ENCODE measurements at places on chromosomes 6 and 20.

- DNase-seq = peak; percentile 15
Measured at GRCh38 chr6:48560408-48560807, 449.4 kb upstream of the PTCHD4 start.

- no peak for DNase-seq
Measured at GRCh38 chr6:161238081-161238480, 35.8 kb downstream of the AGPAT4 start.

DNA sequence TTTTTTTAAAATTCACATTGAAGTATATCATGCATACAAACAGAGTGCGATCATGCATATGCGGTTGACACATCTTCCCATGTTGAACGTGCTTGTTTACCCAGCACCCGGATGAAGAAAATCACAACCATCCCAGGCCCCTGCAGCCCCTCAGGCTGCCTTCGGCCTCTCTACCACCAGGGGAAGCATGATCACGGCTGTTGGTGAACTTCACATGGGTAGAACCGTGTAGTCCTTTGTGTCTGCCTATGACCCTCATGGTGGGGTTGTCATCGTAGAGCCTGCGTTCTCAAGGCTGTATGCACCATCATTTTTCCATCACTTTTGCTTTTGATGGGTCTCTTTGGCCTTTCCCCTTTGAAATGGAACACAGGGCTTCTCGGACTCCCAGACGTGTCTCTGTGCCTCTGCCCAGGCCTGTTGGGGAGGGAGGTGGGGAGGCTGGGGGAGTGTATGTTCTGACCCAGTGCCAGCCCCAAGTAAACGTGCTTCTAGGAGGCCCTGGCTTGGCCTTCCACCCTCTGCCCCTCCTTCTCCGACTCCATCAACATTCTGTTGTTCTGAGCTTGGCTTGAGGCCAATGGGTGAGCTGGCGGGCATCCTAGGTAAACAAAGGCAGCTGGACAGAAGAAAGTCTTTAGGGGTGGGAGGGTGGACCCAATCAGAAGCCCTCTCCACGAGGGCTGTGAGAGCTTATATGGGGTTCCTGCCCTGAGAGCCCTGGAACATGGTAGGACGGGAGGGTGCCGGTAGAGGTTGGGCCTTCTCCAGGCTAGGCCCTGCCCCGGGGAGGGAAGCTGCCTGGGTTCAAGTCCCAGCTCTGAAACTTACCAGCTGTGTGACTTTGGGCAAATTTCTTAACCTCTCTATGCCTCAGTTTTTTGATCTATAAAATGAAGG is 39.7 kb downstream of the TGM2 start:
- no peak for DNase-seq

- no peak for DNase-seq
Measured at GRCh38 chr6:37473364-37474095, 26.2 kb downstream of the CCDC167 start.

GRCh38 chr20:9367746-9368145 is 146.6 kb upstream of the LAMP5 start:
- DNase-seq = no peak

- no peak for DNase-seq
Measured at GRCh38 chr20:17287503-17287902, 60.7 kb downstream of the PCSK2 start.

DNA sequence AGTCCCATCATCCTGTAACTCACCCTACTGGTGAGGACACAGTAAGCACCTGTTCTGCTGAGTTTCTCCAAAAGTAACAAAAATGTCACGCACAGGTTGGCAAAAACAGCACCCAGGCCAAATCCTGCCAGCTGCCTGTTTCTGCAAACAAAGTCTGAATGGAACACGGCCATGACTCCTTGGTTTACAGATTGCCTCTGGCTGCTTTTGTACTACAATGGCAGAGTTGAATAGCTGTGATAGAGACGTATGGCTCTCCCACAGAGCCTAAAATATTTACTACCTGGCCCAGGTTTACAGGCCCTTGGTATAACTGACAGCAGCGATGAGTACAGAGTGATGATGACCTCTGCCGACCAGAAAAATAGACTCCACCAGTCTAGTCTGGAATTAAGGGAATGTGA is 52.6 kb downstream of the CNKSR3 start:
- DNase-seq = no peak

DNA sequence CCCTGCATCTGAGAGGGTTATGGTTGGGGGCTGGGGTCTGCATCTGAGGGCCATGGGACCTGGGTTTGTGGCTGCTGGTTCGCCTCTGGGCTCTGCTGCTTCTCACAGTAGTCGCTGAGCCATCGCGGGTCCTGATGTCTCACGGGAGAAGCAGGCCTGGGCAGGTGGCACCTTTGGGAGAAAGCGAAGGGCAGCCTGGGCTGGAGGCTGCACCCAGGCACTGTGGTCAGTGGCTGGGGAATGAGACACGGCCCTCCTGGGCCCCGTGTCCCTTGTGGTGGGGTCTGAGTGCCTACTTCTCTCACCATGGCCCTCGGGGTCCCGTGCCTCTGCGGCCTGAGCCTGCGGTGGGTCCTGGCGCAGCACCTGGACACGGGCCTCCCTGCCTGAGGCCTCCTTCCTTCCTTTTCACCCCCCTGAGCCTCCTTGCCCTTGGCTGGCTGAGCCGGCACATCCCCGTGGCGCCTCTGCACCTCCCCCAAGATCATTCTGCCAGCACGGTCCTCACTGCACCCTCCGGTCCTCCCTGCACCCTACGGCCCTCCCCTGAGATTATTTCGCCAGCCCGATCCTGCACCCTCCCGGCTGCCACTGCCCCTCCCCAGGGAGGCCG is 206.0 kb downstream of the ERMARD start:
- DNase-seq = no peak

DNA sequence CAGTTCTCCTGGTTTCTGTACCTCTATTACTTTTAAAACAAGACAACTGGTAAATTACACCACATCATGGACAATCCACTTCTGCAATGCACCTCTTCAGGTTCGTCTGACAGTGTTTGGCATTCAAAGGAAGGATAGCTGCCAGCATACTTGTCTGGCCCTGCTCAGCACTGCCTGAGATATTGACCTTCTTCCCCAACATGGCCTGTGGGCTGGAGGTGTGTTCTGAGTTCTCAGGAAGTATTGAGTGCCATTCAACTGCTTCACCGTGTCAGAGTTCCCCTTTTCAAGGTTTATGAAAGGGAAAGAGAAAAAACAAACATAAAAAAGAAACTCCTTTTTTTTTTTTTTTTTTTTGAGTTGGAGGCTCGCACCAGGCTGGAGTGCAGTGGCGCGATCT is 267.9 kb upstream of the SASH1 start:
- no peak for DNase-seq

DNA sequence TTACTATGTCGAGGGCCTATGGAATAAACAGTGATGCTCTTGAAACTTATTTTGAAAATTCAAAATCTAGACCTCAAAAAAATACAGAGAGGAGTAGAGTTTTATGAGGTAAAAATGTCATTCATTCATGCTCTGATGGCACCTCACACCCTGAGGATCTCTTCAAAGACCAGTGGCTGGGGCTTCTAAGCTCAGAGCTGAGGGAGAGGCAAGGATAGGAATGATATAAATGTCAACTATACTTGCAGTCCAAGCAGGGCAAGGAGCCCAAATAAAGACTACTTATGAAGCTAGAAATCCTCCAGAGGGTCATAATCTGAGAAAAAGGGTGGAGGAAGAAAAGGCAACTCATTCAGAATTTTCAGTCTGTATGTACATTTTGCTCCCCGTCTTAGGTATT is 136.7 kb upstream of the CARMIL1 start:
- no peak for DNase-seq

DNA sequence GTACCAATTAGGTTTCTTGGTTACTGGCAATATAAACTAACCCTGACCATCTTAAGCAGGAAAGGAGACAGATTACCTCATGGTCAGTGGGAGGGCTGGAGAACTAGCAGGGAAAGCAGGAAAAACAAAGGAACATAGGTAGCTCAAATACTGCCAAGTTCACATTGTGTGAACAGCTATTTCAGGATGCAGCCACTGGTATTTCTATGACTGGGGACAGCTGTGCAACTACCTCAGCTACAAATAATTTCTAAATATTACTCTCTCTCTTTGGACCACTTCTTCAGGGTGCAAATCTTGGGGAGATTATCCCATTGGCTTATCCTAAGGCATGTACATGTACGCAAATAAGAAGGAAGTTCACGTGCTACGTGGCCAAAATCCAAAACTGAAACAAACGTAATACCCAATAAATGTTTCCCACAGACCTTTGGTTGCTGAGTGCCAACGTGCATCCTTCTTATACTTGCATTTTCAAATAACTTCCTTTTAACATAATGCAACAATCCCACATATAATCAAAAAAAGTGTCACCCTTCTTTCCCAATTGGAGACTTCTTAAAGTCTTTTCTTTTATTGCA is 180.9 kb downstream of the PHF3 start:
- DNase-seq = no peak

DNA sequence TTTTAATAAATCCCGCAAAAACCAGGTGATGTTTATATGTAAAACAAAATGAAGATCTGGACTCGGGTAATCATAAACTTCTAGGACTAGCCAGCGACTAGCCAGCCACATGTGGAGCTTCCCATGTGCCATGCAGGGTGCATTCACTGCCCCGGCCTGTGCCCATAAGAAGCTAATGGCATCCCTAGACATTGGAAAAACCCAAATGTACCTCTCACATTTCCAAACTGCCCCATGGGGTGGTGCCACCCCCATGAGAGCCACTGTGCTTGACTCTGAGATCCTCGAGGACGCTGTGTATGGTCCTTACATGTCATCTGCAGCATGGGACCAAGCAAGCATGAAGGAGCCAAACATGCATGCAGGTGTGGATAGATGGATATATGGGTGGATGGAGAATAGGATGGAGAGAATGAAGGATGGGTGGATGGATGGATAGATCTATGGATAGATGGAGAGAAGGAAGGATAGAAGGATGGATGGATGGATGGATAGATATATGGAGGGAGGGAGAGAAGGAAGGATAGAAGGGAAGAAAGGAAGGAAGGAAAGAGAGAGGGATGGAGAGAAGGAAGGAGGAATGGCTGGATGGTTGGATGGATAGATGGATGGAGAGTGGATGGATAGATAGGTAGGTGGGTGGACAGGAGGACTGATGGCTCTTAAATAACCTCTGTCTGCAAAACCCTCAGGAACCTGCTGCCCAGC is 203.6 kb downstream of the CDH4 start:
- no peak for DNase-seq

DNA sequence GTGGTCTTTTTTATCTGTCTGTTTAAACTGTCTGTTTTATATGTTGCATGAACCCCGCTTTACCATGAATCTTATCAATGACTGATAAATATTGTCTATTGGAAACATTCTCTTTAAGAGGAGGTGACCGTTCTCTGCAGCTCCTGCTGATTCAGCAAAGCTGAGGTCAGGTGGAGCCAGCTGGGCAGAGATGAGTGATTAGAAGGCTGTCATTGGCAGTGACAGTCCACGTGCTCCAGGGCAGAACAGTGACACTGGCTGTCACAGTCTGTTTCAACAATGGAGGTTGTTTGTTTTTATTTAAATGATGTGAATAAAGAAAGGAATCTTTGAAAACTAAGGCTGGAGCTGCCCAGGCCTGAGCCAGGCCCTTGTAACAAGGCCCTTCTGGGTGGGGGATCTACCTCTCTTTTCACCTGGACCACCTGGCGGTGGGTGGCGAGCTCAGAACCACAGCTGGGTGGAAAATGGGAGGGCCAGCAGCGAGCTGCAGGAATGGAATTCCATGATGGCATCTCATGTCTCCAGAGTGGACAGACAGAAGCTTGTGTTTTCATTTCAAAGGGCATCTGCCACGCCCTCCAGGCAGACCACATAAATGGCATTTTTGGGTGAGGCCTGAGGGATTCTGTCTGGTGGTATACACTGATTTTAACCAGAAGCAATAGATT is 12.6 kb downstream of the SYNJ2 start:
- DNase-seq = no peak

GRCh38 chr6:170114187-170114945 is 176.5 kb downstream of the DLL1 start:
- no peak for DNase-seq

DNA sequence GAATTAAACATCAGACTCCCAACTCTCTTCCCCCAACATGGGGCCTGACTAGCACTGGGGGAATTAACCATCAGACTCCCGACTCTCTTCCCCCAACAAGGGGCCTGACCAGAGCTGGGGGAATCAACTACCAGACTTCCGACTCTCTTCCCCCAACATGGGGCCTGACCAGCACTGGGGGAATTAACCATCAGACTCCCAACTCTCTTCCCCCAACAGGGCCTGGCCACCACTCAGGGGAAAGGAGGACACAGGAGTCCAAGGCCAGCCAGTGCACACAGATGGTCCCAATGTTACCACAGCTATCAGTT is 13.1 kb downstream of the CST7 start:
- no peak for DNase-seq

DNA sequence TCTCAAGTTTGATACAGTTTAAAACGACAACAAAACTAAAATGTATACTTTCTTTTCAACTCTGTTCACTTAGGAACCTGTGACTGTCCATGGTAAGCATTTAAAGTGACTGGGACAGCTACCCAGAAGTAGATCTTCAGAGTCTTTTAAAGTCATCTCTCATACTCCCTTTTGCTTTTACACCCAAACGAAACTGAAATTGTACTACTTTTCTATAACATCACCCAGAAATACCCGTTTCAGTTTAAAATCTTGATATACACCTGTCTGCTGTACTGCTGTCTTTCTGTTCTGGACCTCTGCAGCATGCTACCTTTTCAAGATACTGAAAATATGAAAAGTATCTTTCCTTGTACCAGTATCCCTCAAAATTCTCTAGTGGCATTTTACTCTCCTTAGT is 170.4 kb upstream of the THEMIS start:
- DNase-seq = no peak

- DNase-seq = no peak
Measured at GRCh38 chr6:2749969-2750600, 637 bp downstream of the MYLK4 start.

DNA sequence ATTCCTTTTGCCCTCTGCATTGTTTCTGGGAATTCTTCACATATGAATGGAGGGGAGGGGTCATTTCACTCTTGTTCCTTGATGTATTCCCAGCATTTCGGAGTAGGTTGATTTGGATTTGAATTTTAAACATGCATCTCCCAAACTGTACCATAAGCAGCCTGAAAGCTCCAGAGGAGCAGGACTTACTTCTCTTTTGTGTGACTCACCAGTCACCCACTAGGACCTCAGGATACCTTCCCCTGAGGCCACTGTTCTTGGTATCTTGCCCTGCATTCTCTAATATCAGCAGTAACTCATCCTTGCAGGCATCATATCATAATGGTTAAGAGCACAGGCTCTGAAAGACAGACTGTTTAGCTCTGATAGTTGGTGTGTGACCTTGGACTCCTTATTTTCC is 703 bp downstream of the MRPL2 start:
- no peak for DNase-seq

DNA sequence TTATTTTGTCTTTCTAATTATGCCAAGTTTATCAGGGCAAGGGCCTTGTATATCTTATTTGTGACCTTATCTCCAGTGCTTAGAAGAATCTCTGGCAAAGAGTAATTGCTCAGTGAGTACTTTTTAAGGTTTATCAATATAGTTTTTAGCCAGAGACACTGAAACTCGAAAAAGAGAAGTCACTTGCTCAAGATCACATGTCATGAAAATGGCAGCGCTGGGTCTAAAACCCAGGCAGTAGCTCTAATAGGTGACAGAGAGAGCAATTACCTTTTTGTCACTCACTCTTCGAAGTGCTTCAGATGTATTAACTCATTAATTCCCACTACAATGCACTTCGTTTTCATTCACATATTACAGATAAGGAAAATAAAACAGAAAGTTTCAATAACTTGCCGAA is 667.5 kb downstream of the DOK5 start:
- no peak for DNase-seq

All from skeletal muscle cell (primary cell).